ENCODE measurements at places on chromosomes 7 and 10.
A peak's percentile ranks its signal among the peaks of the same experiment; 100 is the strongest.

DNA sequence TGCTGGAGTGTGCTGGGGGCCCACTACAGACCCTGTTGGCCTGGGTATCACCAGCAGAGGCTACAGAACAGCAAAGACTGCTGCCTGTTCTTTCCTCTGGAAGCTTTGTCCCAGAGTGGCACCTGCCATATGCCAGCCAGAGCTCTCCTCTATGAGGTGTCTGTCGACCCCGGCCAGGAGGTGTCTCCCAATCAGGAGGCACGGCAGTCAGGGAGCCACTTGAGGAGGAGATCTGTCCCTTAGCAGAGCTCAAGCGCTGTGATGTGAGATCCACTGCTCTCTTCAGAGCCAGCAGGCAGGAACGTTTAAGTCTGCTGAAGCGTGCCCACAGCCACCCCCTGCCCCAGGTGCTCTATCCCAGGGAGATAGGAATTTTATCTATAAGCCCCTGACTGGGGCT lies 316.2 kb downstream of the ETV1 start:
- no peak for DNase-seq

- DNase-seq: no peak
These were observed 94.8 kb downstream of the TCERG1L start for GRCh38 chr10:131216681-131217230.

DNA sequence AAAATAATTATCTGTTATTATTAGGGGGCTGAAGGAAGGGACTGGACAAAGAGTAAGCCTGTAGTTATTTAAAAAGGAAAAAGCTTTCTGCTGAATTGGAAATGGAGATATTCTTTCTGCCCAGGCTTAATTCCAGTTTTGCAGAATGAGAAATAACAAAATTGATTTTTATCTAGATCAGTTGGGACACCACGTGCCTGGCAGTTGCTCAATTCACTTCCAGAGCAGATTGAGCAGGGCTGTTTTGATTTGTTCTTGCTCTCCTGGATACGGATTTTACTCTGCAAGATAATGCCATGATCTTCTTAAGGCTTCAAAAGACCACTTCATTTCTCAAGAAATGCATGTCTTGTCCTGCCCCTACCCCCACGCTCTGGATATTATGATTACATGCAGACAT lies 524.3 kb downstream of the TCERG1L start:
- no peak for DNase-seq

DNA sequence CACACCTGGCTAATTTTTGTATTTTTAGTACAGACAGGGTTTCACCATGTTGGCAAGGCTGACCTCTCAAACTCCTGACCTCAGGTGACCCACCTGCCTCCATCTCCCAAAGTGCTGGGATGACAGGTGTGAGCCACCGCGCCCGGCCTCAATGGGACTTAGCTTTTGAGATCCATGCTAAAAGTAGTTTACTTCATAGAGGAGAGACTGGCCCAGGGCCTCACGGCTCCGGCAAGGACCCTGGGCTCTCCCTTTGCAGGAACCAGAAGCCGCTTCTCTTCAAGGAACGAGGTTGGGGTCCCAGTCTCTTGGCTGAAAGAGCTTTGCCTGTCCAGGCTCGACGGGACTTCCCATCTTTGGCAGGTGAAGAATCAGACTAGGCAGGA lies 30.1 kb upstream of the DNAAF5 start:
- no peak for DNase-seq

DNA sequence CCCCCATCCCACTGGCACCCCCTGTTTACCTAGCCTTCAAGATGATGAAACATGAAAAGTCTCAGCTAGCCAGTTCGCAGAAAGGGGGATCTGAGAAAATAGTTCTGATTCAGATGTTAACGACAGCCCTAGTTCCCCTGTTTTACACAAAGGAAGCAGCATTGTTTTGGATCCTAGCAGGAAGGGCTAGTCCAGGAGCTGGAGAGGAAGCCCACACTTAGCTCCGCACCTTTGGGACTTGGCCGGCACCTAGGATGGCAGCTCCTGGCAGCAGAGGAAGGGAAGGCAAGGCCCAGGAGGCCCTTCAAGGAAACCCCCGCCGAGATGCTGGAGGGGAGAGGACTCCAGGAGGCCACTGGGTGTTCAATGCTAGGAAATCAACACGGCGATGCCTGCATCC lies 29.0 kb upstream of the MGMT start:
- DNase-seq: no peak

- no peak for DNase-seq
These were observed 72.7 kb downstream of the SEM1 start for GRCh38 chr7:96636979-96637378.

- peak; percentile 96 for DNase-seq
These were observed 89.2 kb downstream of the RNF216 start for GRCh38 chr7:5692112-5692844.

- no peak for DNase-seq
These were observed 9.5 kb upstream of the SEM1 start for GRCh38 chr7:96719164-96719563.

GRCh38 chr7:47893238-47893637 lies 55.0 kb downstream of the PKD1L1 start:
- DNase-seq: no peak

GRCh38 chr10:70212879-70213278 lies 20.4 kb downstream of the PPA1 start:
- no peak for DNase-seq

DNA sequence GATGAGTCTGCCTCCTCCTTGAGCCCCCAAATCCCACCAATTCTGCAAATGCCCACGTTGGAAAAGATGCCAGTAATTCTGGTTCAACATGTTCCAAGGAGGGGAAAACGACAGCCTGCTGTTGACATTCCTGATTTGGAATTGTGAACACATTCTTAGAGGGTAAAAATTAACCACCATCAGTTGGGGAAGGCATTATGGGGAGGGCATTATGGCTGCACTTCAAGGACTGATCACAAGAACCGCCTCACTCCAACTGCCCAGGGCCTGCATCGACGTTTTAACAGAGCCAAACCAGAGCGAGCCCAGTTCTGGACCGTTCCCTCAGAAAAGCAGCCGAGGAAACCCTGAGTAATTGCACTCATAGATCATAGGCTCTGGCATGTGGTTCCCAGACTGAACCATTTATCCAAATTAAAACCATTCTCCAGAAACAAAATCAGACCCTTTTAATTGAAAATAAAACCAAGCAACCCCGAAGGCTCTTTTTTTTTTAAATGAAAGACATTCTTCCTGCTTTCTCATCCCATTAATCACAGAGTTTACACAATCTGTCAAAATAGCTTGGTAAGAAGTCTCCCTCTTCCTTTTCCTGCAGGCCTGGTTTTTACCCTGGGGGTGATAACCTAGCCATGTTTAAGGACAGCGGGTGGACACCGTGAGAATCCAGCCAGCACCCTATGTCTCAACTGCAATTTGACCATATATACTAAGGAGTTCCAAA lies 8.0 kb downstream of the TNS3 start:
- peak; percentile 95 for DNase-seq

DNA sequence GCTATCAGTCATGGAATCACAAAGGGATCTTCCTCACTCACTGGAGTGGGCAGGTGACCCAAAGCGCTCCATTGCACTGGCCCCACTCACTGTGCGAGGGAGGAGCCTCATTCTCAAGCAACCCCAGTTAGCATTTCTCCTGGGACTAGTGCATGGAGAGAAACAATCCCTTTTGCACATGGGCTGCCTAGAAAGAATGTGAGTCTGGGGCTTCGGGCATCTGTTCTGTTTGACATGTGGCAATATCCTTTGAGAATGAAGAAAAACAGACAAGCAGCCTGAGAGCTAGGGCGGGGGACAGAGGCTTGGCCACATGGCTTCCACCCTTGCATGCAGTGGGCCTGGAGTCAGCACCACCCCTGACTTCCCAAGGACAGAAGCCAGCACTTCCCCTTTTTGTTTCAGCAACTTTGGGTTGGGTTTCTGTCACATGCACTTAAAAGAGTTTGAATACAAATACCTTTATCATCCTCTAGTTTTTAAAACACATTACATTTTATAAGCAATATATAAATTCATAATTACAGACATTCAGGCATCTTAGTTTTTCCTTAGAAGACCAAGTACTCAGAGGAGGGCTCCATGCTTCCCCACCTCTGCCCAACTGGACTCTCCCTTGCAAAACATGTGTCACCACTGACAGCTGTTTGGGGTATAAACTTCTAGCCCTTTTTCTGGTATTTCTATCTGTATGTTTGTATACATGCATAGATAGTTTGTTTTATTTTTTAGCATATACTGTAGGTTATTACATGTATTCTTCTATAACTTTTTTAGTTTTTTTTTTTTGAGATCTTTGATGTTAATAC lies 73.8 kb downstream of the RBM20 start:
- no peak for DNase-seq

- no peak for DNase-seq
These were observed 284.2 kb upstream of the ZMIZ1 start for GRCh38 chr10:78784546-78784945.

DNA sequence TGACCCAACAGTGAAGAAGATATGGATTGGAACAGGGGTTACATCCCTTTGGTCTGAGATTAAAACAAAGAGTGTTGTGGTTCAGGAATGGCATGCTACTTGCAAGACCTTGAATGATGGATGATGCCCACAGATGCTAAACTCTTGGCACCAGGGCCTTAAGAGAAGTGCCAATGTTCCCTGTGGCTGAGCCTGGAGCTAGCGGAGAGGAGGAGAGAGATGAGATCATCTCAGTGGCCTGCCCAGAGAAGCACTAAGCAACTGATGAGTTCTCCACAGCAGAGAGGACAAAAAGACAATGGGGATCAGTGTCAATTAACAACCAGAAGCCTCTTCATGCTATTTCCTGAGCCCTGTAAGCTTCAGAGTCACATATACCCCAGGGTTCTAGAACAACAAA lies 97.8 kb downstream of the ELAPOR2 start:
- DNase-seq: no peak

- no peak for DNase-seq
These were observed 46.9 kb upstream of the SFMBT2 start for GRCh38 chr10:7457478-7458316.

DNA sequence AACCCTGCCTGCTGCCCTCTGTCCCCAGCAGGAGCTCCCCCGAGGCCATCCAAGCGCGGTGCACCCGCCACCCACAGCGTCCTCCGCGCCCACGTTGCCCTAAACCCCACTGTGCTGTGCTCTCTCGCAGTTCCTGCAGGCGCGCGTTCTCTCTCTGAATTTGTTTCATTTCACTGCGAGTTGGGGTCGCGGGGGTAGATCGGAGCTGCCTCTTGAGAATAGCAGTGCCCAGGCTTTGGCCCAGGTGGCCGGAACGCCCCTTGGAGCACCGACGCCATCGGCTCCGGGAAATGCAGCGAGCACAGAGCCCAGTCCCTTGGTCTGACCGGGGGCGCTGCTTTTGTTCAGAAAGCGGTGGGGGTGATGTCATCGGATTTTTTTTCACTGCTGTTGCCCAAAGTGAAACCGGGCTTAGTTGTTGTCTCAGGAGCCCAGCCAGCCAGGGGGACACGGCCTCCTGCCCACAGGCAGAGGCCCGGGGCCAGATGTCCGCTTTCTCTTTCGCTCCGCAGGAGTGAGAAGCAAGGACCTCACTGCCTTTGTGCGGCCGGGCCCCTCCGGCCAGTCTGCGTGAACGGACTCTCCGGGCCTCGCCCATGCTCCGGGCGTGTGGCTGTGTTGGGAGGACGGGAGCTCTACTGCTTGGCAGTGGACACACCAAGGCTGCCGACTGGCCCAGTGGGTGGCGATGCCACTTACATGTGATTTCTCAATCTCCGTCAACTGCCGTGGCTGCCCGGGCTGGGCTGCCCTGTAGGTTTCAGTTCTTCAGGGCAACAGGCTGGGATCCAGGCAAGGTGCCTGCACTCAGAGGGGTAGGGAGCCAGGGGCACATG lies 43.1 kb downstream of the FOXK1 start:
- DNase-seq: peak; percentile 94

- DNase-seq: no peak
These were observed 20.9 kb downstream of the TBX20 start for GRCh38 chr7:35232994-35233393.

DNA sequence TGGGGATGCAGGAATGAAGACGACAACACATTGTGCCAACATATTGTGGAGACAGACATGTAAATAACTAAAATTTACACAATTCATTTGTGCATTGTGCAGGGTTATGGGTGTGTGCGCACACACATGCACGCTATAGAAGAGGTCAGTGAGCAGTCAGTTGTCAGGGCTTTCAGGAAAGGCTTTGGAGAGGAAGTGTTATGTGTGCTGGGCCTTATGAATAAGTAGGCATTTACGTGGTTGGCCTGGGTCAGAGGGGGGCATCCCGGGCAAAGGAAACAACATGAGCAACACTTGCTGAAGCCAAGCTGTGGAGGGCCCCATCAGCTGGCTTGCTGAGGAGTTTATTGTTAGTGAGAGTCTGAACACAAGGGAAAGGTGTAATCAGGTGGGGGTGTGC lies 4.1 kb downstream of the PRXL2A start:
- no peak for DNase-seq

- peak; percentile 77 for DNase-seq
These were observed 159.5 kb downstream of the PPP1R9A start for GRCh38 chr7:95066737-95067530.

DNA sequence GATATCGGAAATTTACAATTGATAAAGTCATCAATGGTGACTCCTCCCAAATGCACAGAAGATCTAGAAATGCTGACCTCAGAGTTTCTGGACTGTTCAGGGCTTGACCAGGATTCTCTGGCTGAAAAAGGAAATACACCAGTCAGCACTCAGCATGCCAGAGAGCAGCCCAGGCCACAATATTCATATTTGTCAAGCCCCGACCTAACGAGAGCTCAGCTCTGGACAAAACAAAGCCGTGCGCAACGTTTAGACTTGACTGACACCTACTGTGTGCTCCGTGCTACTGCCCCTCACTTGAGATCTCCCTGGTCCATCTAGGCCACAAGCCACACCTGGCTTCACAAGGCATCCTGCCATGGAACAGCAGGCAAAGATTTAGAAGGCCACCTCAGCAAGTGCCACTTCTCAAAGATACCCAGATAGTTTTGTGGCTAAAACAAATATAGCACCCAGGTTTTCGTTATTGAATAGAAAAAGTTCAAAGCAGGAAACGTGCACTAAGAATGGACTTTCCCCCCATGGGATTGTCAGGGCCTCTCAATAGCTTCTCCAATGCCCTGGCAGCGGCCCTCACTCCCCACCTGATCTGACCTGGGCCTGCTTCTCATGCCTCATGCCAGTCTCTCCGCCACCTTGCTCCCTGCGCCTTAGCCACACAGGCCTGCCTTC lies 218.3 kb downstream of the FAM107B start:
- DNase-seq: no peak

DNA sequence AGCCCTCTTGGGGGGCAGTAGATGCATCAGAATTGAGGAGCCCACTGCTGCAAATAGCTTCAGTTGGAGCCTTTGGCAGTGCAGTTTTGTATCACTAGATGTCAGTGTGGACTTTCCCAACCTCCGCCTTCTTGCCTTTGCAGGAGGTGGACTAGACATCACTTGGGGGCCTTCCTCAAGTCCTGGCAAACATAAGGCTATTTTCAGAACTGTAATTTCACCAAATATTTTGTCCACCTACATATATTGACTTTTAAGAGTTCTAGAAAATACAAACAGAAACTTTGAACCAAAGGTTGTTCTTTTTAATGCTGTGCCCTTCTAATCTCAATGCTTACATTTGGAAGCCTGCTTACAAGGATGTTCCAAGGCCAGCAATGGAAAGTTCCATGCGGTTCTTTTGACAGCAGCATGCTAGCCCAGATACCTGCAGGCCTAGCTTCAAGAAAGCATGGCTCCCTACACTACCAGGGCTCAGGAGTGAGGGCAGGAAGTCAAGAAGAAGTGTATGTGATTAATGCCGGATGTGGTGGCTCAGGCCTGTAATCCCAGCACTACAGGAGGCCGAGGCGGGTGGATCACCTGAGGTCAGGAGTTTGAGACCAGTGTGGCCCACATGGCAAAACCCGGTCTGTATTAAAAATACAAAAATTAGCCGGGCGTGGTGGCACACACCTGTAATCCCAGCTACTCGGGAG lies 8.0 kb upstream of the ZNRF2 start:
- peak; percentile 52 for DNase-seq
